ENCODE measurements at places on chromosomes 3 and 15.

DNA sequence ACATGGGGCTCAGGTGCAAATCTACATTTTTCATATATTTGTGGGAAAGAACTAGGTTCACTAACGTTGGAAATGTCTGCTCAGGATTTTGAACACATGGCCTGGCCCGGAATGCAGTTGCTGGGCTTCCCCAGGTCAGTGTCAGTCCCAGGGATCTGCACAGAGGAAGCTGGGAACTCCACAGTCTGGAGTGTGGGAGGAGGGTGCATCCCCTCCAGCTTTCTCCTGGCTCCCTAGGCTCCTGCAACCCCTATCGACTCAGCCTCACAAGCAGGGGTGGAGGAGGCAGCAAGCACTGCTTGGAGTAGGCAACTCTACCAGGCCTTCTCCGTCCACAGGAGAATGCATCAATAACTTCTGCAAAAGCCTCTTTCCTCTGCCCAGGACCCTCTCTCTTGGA lies 30.1 kb upstream of the HCN4 start:
- no peak for DNase-seq

DNA sequence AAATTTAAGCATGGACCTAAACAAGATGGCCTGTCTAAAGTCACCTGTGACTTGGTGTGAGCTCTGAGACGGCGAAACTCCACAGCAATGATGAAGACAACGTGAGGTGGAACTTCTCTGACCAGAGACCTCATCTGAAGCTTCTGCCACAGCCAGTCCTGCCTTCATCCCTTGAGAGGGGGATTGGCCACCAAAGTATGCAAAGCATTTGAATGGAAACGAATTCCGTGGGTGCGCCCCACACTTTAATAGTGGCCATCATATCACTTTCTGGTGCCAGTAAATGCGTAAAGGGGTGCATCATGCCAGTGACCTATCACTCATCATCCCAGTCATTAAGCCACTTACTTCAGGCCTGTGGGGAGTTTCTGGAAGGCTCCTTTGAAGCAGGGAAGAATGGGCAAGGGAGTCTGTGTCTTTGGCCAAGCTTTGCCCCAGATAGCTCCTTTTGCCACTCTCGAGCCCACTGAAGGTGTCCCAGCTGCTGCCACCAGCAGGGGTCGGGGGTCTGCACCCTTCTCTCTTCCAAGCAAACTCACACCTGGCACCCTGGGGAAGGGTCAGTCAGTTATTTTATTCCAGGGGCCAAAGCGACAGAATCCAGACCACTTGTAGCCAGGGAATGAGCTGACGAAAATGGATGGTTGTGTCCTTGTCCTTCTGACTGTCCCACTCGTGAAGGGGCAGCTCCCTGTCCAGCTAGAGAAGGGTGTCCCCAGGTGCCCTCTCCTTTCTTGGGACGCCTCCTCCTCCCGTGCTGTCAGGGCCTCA lies 17.7 kb downstream of the MUC20 start:
- no peak for DNase-seq

- DNase-seq = no peak
These were observed 665 bp upstream of the RASGRP1 start for GRCh38 chr15:38565287-38565670.

DNA sequence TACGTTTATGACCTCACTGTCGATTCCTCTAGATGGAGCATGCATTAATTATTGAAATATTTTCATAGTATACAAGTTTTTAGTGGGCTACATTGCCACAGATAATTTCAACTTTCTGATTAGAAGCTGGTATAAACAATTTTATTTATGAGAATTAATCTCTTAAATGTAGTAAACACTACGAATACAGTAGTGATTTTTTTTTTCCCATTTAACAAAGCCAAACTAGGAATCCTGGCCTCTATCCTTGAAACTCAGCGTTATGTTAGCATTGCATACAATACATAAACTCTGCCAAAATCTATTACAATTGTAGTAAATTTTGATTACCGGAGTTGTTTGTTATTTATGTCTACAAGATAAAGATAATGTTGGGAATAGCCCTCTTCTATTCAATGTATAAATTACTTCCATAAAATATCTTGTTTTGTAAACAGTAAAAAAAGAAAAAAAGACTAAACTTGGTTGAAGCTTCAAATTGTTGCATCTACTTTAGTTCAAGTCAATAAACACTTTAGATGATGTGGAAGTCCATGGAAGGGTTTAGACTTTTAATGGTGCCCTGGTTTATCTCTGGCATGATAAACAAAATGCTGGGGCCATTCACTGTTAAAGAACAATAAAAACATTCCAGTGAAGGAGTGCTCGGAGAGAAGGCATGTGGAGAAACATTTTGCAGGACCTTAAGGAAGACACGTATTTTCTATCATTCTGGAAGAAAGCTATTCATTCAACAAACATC lies 77.3 kb upstream of the NR2F2 start:
- DNase-seq = no peak

GRCh38 chr3:64888165-64888564 lies 200.4 kb upstream of the ADAMTS9 start:
- DNase-seq = no peak

DNA sequence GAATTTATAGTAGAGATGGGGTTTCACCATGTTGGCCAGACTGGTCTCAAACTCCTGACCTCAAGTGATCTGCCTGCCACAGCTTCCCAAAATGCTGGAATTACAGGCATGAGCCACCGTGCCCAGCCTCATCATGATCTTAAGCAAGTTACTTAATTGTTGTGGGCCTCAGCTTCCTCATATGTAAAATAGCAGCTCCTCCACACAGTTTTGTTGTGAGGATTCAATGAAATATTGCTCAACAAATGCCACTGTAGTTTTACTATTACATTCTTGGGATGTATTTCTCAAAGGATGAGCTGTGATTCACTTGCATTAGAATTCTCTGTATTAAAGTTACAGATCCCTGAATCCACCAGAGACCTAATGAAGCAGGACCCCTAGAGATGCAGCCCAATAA lies 168.8 kb downstream of the ADAMTS9 start:
- DNase-seq = no peak

DNA sequence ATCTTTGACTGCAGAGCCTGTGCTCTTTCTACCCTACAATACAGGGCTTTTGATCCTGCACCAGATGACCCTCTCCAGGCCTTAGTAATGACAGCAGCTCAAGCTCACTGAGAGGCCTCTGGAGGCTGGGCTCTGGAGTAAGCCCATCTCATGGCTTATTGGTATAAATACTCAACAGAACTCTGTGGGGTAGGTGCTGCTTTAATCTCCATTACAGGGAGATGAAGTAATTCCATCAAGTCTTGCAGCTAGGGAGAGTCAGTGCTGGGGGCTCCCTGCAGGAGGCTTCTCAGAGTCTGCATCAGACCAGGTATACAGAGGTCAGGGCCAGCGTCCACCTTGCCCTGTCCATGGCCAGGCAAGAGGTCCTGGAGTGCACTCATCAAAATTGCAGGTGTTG lies 89.2 kb upstream of the SLC6A11 start:
- no peak for DNase-seq

- DNase-seq = no peak
These were observed 118.3 kb upstream of the GALNT15 start for GRCh38 chr3:16056217-16056616.

DNA sequence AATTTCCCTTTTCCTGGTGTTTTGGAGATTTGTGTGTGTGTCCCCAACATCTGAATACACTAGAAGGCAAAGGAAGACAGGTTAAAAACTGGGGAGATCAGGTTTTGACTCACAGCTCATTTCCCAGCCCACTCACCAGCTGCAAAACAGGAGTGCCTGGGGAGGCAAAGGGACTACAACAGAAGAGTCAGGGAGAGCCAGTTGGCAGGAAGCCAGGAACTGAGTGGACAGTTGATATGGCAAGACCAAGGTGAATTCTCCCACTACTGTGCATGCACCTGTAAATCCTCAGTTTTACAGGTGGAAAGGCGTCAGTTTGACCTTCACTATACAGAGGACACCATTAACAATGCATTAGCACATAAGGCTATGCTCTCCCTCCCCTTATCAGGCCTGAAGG lies 901.5 kb upstream of the SEMA6D start:
- no peak for DNase-seq

DNA sequence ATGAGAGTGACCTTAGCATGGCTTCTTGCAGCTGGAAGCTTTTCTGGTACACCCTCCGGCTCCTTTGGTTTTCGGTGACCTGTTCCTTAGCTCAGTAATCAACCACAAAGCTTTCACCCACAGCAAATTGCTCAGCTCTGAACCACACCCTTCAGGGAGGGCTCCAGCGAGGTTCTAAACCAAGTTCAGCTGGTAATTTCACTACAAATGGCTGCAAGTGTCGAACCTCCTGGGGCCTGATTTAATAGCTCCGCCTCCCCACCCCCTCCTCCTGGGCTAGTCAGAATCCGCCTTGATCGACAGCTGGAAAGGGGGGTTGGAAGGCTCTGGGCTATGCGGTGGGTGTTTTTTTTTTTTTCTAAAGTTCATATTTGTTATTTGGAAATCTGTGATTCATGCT lies 150.9 kb upstream of the MCTP2 start:
- no peak for DNase-seq
